Stimulated activated CD4-positive, alpha-beta T cell treated with anti-CD3 and anti-CD28 coated beads, TNF-alpha, amount 100 ng/mL, for 24 hours (primary cell): ENCODE measurements at places on chromosomes 11 and 22.

- no peak for DNase-seq
Observed at GRCh38 chr22:28477556-28477955, 202.1 kb downstream of the TTC28 start.

DNA sequence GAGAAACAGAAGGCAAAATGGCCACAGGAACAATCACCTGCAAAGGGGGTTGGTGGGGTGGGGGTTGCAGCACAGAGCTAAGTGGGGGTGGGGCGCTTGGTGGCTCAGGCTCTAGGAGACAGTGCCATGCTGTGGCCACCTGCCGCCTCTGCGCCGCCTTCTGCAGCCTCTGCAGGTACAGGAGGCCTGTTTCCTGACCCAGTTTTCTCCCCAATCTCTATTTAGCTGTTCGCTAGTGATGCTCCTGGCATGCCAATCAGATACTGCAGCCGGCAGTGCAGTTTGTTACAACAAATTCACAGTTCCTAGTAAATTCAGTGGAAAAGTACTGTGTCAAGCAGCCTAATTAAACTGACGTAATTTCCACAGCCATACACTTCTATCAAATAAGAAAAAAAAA, 106.4 kb downstream of the SERGEF start:
- DNase-seq, result no peak

GRCh38 chr11:82867495-82868082, 32.6 kb downstream of the PRCP start:
- DNase-seq, result peak; percentile 48

GRCh38 chr11:67494371-67495233, 10.6 kb downstream of the PITPNM1 start:
- DNase-seq, result no peak

DNA sequence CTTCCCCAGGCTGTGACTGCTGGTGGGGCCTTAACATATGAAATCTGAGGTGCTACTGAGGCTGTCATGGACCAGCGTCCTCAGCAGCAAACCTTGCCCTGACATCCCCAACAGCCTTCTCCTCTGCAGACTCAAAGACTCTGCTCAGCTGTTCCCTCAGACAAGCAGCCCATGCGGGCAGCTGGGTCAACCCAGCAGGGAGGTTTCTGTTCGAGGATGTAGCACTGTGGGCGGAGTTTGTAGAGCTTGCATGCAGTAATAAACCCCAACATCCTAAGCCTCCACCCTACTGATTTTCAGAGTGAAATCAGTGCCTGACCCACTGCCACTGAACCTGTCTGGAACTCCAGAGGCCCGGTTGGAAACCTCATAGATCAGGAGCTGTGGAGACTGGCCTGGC, 88.8 kb upstream of the XKR3 start:
- DNase-seq, result no peak
